CD8-positive, alpha-beta T cell (primary cell): ENCODE measurements at places on chromosomes 16 and 17.
A peak's percentile ranks its signal among the peaks of the same experiment; 100 is the strongest.

DNA sequence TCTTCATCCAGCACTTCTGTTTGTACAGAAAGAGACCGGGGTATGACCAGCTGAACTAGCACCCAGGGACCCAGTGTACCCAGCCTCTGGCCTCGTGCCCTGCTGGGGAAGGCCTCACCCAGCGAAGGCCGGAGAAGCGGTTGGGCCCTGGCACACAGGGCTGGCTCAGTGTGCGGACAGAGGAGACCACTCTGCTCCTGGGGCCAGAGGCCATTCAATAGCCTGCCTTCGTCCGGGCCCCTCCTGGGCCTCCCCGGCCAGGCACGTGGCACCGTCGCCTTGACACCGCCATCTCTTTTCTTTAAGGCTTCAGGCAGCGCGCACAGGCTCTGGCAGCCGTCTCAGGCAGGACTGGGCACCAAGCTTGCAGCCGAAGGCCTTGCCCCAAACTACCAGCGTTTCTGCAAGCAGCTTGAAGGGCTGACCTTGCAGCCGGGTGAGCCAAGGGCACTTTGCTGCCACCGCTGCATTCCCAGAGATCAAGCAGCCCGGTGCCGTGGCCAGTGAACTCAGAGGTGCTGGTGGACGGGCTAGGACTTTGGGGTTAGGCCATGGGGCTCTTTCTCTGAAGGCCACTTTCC, 8.0 kb downstream of the TAX1BP3 start:
- DNase-seq = no peak

GRCh38 chr16:22381392-22381791, 7.0 kb upstream of the CDR2 start:
- DNase-seq = no peak

DNA sequence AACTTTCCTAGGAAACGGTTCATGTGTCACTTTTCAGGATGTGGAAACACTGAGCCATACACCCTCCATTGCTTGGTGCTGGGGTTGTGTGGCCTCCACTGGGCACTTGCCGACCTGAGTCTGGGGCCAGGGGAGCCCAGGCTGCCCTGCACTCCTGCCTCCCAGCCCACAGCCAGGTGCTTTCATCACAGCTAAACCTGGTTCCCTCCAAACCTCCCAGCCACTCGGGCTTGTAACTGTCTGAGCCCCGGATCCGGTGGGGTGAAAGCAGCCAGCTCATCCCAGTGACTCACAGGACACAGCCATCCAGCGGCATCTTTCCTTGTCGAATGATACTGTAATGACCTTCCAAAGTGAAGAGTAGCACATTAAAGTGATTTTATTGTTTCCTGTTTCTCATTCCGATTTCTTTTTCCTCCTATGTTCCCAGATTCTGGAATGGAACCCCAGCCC, 19.8 kb downstream of the CARHSP1 start:
- no peak for DNase-seq

DNA sequence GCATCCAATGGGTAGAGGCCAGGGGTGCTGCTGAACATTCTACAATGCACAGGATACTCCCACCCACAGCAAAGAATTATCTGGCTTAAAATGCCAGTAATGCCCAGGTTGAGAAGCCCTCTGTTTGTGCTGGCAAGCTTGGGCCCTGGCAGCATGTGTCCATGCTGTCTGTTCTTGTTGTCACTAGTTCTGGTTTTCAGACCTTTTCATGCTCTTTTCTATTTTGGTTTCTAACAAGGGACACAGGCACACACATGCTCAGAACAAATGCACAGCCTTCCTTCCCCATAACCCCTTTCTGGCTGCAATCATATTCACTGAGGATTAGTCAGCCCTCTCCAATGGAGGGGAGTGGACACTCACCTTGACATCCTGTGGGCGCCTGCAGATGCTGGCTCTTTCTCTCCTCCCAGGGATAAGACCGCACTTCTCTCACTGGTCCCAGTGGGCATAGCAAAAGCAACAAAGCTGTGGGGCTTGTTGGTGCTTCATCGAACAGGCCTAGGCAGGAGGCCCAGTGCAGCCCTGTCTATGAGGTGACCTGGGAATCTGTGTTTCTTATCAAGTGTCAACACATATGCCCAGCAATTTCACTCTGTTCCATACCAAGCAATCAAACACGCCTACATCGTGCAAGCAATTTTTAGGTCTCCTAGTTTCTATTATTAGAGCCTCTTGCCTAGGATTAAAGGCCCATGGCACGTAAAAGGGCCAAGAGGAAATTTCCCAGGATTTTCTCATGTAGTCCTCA, 271.1 kb upstream of the CCL2 start:
- no peak for DNase-seq

GRCh38 chr16:1105888-1106620, 10.0 kb upstream of the C1QTNF8 start:
- DNase-seq = peak; percentile 58

DNA sequence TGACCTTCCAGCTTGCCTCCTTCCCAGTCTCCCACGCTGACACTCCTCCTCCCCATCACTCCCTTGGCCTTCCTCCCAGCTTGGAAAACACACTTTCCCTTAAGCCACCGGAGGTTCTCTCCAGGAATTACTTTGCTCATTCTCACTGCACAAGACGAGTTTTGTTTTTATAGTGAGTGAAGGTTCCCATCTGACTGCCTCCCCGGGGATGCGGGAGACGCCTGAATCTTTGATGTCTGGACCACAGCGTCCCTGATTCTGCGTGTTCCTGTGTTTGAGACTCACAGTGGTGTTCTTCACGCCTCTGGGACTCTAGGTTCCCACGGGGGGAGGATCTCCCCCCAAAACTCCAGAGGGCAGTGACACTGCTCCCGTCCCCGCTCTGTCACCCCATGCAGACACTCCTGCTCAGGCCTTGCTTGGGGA, 2.0 kb downstream of the DNAI2 start:
- no peak for DNase-seq

- no peak for DNase-seq
These were observed 18.0 kb downstream of the C17orf67 start for GRCh38 chr17:56815711-56816110.

GRCh38 chr17:43014649-43015542, 7.3 kb downstream of the VAT1 start:
- DNase-seq = no peak

- DNase-seq = no peak
These were observed 3.6 kb downstream of the USP31 start for GRCh38 chr16:23145608-23146007.

- no peak for DNase-seq
These were observed 16.6 kb downstream of the COL1A1 start for GRCh38 chr17:50184611-50185398.

- DNase-seq = no peak
These were observed 50.8 kb downstream of the TOM1L2 start for GRCh38 chr17:17921192-17922069.
